ENCODE measurements at places on chromosomes 1 and 21.

GRCh38 chr1:18288722-18289121 lies 181.1 kb downstream of the IGSF21 start:
- DNase-seq, result no peak

- no peak for DNase-seq
These were observed 80.4 kb upstream of the ADAMTS5 start for GRCh38 chr21:27047283-27047657.

DNA sequence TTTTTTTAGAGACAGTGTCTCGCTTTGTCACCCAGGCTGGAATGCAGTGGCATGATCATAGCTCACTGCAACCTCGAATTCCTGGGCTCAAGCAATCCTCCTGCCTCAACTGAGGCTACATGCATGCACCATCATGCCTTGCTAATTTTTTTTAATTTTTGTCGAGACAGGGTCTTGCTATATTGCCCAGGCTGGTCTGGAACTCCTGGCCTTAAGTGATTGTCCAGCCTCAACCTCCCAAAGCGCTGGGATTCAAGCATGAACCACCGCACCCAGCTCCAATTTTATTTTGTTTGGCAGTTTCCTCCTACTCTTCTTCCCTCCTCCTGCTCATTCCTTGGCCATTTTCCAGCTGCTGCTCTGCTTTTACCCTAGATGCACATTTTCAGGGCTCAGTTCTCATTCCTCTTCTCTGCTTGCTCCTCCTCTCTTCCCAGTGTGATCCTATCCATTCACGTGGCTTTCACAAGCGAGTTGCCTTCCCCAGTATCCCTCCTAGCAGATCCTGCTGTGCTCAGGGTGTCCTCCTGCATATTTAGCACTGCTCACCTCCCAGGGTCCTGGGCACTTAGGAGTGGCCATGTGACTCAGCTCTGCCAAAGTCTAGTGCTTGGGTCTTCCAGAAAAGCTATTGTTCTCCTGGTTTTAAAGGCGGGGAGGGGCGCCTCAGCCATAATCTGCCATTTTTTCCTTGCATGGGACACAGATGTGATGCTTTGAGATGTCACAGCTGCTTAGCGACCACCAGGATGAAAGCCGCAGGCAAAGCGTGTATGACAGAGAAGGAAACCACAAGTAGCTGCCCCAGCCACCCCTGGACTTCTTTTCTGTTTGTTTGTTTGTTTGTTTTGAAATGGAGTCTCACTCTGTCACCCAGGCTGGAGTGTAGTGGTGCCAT lies 33.7 kb downstream of the PSEN2 start:
- no peak for DNase-seq

DNA sequence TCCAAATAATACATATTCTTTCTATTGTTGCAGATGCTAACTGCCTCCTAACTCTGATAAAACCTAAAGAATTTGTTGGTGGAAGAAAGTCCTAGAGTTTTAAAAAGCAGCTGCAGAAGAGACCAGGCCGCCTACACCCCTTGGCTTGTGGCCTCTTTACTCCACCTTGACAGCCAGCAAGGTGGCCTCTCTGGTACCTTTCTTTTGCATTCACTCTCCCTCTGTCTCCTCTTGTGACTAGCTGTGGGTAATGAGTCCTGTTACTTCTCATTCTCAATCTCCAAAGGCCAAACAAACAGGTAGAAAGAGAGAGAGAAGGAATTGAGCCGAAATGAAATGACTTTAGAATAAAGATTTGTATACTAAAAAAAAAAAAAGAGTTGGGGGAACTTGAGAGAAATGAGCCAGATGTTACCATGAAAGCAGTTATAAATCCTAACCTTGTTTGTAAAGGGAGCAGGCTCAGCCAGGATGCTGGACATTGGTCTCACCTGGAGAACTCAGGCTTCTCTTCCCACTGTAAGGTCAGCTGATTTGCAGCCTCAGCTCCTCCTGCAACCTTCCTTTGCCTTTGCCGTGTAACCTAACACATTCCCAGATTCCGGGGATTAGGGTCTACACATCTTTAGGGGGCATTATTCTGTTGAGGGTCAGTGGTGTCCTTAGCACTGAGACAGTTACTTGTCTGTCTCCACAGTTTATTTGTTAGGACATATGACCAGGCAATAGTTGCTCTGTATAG lies 164.1 kb upstream of the IRF2BP2 start:
- DNase-seq, result no peak

GRCh38 chr1:212700223-212700891 lies 717 bp upstream of the BATF3 start:
- DNase-seq, result no peak

DNA sequence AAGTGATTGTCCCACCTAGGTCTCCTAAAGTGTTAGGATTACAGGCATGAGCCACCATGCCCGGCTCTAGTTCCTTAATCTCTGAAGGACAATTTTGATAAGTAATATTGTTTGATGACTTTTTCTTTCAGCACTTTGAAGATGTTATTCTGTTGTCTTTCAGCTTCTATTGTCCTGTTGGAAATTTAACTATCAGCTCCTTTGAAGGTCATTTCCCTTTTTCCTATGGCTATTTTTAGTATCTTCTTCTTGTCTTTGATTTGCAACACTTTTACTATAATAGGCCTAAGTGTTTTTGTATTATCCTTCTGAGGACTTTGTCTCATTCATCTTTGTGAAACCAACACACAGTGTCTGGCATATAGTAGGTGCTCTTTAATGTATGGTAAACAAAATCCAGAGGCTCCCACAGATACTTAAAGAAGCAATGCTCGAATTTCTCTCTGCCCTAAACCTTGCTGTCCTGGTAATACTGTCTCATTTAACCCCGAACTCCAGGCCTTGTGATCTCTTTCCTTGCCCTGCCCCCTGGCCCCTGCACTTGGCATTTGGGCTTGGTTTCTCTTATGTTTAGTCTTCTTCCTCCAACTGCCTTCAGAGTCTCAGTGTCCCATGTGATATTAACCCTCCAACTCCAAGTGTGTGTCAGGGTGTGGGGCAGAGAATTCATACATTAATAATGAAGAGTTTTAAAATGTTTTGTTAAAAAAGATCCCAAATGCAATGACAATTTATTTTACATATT lies 19.0 kb upstream of the AGO1 start:
- DNase-seq, result no peak

GRCh38 chr1:77888081-77888780 lies at the start of gene NEXN:
Gene NEXN, plus strand, starts transcription at chr1:77888624. Its CDS starts 27,483 bp downstream, at chr1:77916107.
- DNase-seq, result no peak

DNA sequence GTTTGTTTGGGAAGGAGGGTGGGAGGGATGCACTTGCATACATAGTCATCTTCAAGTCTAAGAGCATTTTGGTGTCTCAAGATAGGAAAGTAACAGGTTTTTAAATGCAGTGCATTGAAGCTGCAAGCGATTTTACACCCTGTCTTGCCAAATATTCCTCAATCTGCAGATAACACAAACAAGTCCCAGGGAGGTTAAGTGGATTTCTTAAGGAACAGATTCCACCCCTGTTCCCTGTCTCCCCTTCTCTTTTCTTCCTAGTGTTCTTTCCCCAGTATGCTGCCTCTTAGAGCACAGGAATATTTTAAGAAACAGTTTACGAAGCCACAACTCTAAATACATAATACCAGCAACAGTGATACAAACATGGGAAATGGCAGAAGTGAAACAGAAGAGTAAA lies 389.9 kb downstream of the PLPP3 start:
- DNase-seq, result no peak

DNA sequence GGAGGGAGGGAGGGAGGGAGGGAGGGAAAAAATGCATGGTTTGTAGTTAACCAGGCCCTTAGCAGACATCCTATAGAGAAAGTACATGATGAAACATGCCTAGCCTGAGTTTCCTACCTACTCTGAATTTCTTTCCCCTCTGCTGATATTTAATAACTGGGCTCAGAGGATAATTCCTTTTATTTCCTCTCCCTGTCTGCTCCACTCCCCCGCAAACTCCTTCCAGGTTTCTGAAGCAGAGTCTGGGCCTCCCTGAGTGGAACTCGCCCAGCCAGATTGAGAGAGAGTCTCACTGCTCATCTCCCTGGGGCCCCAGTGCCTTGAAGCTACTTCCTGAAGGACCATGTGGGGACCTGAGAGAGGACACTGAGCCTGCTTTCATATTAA lies 111.9 kb upstream of the SLC44A3 start:
- no peak for DNase-seq

- DNase-seq, result no peak
These were observed 717 bp upstream of the MYCL start for GRCh38 chr1:39902460-39902807.

- no peak for DNase-seq
These were observed 25.8 kb upstream of the PPT1 start for GRCh38 chr1:40122855-40123254.

GRCh38 chr1:230794871-230795605 lies 47.9 kb downstream of the CAPN9 start:
- DNase-seq, result no peak

- DNase-seq, result no peak
These were observed 995 bp downstream of the CACYBP start for GRCh38 chr1:175000697-175001187.

GRCh38 chr1:206582971-206583706 lies 29.1 kb downstream of the EIF2D start:
- no peak for DNase-seq

GRCh38 chr1:89631816-89632656 lies 884 bp upstream of the LRRC8C start:
- DNase-seq, result no peak

GRCh38 chr1:159187033-159187432 lies 15.6 kb downstream of the CADM3 start:
- no peak for DNase-seq

GRCh38 chr21:17612023-17612564 lies 607 bp downstream of the BTG3 start:
- no peak for DNase-seq

- DNase-seq, result no peak
These were observed 53.1 kb upstream of the RC3H1 start for GRCh38 chr1:174075245-174075692.

- DNase-seq, result no peak
These were observed 35.6 kb upstream of the TMEM61 start for GRCh38 chr1:54944610-54945392.

- no peak for DNase-seq
These were observed 14.0 kb downstream of the SLC1A7 start for GRCh38 chr1:53128401-53128800.

- DNase-seq, result no peak
These were observed 202.0 kb downstream of the USH2A start for GRCh38 chr1:216221260-216221700.

DNA sequence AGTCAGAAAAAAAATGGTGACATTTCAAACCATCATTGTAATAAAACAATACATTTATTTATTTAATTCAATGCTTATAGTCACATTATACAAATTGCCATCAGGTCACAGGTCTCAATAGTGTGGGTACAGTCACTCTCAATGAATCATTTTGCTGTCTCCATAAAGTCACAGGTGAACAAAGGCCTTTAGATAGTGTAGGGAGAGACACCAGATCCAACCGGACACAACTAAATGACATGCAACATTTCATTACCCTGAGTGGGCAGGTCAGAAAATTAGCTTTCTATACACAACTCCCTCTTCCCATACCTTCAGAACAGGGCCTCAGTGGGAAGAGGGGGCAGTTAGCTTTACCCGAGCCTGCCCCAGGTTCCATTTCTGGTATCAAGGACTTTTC lies 63.2 kb downstream of the STYXL2 start:
- no peak for DNase-seq

DNA sequence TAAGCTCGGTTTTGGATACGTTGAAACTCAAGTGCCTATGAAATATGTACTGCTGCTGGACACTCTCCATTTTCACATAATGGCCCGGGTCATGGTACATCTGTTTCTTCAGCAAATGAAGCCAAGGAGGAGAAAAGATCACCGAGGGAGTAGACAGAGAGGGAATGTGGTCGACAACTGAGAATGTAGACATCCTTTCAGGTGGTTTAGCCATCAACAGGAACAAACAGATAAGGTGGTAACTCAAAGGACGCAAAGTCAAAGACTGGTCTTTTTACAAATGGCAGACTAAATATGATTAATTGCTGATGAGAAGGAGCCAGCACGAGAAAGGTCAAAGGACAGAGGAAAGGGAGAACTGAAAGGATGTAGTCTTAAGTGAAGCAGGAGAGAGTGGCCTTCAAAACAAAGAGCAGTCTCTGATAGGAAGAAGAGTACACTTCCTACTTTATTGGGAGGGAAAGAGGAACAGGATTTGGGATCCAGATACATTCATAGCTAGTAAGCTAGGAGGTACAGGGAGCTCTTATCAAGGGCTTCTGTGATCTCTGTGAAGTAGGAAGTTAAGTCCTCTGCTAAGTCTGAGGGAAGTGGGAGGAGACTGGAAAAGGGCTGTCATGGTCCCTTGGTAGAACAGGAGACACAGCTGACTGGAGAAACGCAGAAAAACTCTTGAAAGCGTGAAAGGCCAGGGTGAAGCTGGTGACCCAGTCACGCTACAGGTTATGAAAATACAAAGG lies 28.3 kb downstream of the NUP133 start:
- no peak for DNase-seq

- no peak for DNase-seq
These were observed 854 bp upstream of the ZRANB2 start for GRCh38 chr1:71081697-71082080.

- DNase-seq, result no peak
These were observed 836 bp downstream of the CDC7 start for GRCh38 chr1:91501523-91501851.

DNA sequence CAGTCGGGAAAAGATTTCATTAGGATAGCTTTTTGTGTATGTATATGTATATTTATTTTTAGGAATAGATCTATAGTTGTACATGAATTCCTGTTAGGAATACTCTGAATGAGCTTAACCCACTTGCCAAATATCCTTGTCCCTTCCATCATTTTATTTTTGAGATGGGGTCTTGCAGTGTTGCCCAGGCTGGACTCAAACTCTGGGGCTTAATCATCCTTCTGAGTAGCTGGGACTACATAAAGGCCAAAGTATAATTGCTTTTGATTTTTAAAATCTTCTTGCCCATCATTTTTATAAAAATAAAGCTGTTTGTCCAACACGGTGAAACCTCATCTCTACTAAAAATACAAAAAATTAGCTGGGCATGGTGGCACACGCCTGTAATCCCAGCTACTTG lies 20.2 kb upstream of the PLEKHM2 start:
- DNase-seq, result no peak

- no peak for DNase-seq
These were observed 72.3 kb upstream of the ACTRT2 start for GRCh38 chr1:2948751-2949680.

- DNase-seq, result no peak
These were observed 26.8 kb downstream of the UROD start for GRCh38 chr1:45038661-45039364.

GRCh38 chr1:204359131-204359473 lies 627 bp downstream of the PLEKHA6 start:
- no peak for DNase-seq

DNA sequence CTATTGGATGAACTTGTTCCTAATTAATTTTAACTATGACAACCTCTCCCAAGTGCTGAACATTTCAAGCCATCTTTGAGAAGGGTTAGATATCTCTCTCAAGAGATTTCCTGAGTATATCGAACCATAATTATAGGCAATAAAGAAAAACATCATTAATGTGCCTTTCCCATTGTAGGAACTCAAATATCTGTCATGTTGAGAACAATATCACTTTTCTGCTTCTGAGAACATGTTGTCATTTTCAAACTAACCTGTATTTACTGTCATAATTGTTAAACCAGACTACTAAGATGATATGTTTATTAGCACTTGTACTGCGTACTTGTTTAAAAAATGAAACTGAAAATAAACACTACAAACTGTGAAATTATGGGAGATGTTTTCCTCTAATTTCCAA lies 4.3 kb downstream of the EPS15 start:
- no peak for DNase-seq

- DNase-seq, result no peak
These were observed 94.2 kb downstream of the ARHGEF10L start for GRCh38 chr1:17633654-17634053.

GRCh38 chr1:29959356-29959755 lies 723.0 kb downstream of the PTPRU start:
- no peak for DNase-seq

- DNase-seq, result no peak
These were observed 24.1 kb downstream of the GPR3 start for GRCh38 chr1:27416387-27417111.

Measured in activated CD8-positive, alpha-beta memory T cell treated with anti-CD3 and anti-CD28 coated beads for 1 hour (primary cell).